ENCODE measurements at places on chromosomes 11 and 22.

DNA sequence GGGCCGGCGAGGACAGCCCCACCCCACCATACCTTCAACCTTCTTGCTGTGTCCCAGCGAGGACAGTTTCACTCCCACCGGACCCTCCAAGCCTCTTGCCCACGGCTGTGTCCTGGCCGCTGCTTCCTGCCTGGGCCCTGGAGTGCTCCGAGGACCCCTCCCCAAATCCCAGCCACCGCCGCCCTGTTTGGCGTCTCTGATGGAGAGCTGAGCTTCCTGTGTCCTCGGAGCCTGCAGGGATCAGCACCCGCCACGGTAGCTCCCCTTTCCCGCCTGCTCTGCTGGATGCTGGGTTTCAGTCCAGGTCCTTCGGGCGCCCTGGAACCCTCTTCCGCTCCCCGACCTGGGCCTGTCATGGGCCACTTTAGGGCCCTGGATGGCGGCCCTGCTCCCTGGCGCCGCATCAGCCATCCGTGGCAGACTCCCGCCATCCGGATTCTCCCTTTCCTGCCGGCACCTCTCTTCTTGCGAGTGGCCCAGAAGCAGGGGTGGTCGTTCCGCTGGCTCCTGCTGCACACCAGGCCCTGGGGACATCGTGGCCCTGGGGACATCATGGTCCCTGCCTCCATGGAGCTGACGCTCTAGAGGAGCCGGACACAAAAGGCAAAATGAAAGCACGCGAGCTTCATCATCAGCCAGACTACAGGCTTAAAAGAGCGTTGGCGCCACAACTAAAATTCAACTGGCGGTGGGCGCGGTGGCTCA lies 34.3 kb upstream of the GAL start:
- DNase-seq: no peak

GRCh38 chr11:128417607-128418324 lies 169.6 kb downstream of the ETS1 start:
- DNase-seq: no peak

GRCh38 chr11:117412653-117413275 lies 85.1 kb downstream of the CEP164 start:
- DNase-seq: no peak

DNA sequence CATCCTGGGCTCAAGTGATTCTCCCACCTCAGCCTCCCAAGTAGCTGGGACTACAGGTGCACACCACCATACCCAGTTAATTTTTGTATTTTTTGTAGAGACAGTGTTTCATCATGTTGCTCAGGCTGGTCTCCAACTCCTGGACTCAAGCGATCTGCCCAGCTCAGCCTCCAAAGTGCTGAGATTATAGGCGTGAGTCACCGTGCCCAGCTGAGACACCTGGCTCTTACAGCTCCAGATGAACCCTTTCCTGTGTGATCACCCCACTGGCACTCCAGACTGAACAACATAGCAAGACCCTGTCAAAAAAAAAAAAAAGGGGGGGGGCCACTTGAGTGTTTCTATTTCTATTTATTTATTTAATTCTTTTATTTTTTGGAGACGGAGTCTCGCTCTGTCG lies 1.0 kb upstream of the ADSL start:
- no peak for DNase-seq

DNA sequence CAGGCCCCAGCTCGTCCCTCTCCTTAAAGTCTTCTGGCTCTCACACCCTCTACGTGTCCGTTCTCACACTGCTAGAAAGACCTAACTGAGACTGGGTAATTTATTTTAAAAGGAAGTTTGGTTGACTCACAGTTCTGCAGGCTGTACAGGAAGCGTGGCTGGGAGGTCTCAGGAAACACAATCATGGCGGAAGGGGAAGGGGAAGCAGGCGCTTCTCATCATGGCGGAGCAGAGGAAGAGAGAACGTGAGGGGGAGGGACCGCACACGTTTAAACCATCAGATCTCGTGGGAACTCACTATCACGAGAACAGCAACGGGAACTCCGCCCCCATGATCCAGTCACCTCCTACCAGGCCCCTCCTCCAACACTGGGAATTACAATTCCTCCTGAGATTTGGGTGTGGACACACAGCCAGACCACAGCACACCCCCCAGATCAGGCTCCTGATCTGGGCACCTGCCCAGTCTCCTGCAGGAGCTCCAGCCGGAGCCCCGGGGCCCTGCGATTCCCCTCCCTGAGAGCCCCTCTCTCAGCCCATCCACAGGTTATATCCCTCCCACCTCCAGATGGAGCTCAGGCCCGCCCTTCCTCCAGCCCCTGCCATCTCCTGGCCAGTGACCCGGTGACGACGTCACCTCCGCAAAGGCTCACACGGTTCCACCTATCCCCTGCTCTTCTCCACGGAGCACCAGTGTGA lies 170.2 kb downstream of the BRD1 start:
- DNase-seq: no peak

DNA sequence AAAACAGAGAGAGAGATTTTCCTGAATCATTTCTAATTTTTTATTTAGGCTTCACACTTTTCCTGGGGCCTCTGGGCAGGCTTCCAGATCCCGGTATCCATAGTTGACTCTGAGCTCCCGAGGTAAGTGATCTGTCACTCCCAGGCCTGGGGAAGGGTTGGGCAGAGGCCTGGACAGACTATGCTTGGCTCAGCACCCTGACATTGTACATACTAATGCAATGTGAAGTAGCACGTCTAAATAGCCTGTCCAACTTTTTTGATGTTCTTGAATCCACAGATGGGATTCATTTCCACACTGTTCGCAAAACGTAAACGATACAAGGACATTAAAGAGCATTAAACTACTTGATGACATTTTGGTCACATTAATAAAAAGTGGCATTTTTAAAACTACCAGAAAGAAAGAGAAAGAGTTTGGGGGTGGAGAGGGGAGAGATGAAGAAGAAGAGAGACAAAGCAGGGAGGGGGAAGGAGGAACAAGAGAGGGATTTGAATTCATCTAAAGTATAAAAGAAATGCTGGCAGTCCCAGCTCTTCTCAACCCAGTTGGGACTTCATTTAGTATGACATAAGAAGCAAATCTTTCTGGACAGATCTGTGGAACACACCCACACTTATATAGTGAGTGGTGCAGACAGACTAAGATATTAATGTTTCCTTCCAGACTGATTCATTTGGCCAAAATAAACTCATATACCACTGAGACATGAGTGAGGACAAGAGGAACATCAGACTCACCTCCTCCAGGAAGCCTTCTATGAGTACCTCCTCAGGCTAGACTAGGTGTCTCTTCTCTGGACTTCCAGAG lies 514.2 kb downstream of the SOX6 start:
- no peak for DNase-seq

DNA sequence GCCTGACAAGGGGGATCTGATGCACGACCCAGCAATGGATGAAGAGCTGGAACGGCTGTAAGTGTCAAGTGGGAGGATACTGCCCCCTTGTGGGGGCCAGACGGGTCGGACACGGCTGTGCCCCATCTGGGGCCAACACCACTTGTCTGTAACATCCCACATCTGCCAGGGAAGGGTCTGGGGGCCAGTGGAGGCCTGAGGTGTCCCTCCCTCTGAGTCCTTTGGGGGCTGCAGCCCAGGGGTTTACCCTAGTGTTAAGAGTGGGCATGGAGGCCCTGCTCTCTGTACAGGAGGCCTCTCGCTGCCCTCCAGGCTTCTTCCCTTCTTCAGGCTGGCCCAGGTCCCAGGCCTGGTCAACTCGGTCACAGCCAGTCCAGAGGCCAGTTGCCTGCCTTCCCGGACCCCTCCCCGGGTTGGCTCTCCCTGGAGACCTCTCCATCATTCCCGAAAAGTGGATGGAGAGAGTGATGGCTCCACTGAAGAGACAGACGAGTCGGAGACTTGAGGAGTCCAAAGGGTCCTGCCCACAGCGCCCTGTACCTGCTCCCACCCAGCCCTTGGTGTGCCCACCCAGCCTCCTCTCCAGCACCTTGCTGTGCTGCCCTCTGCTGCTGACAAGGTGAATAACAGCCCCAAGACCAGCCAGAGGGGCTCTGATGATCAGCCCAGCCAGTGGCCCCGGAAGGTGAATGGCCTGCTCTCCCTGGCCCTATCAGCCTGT lies 15.4 kb downstream of the ARFGAP2 start:
- no peak for DNase-seq

DNA sequence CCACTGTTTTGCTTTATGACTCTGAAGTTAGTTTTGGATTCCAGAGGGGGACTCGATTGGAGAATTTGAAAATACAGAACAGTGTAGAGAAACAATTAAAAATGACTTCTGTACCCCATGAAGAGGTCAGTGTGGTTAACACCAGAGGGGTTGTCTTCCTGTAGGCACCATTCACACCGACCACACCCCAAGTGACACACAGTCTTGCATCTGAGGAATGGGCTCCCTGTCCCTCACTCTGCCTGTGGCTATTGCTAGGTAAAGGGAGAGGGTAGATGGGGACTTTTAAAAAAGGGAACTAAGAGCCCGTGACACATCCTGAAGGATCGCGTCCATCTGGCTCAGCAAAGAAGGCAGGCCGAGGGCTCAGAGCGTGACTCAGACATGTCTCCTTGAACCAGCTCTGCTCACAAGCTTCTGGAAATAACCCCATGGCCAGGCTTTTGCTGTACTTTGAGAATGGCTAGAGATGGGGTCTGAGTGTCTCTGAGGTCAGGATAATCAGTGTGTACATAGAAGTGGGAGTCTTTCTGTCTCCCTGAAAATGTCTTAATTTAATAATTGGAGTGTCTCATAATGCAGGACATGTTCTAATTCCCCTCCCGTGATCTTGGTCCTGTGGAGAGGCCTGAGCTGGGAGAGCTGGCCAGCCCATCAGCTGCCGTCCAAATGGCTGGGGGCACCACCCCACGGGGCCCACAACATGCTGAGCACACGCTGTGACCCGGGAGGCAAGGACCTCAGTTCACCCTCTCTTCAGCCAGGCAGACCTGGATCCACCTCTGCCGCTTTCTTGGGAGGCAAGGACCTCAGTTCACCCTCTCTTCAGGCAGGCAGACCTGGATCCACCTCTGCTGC lies 39.3 kb downstream of the SGSM1 start:
- DNase-seq: no peak

DNA sequence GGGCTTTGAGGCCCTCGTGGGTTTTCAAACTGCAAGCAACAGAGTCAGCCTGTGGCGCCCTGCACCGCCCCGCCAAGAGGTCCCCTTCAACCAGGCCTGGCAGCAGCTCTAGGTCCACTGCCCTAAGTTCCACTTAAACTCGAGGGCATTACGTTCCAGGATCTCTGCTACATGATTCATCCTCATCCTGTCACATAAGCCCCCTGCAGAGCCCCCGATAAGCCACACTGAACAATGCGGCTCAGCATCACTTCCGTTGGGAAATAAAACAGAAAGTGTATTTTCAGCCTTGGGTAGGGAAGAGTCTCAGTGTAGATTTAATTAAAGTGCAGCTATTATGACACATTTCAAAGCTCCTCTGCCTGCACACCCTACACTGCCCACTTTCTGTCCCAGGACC lies 24.6 kb downstream of the SULT4A1 start:
- no peak for DNase-seq

- no peak for DNase-seq
These were observed 233.7 kb upstream of the CADM1 start for GRCh38 chr11:115737875-115738274.

DNA sequence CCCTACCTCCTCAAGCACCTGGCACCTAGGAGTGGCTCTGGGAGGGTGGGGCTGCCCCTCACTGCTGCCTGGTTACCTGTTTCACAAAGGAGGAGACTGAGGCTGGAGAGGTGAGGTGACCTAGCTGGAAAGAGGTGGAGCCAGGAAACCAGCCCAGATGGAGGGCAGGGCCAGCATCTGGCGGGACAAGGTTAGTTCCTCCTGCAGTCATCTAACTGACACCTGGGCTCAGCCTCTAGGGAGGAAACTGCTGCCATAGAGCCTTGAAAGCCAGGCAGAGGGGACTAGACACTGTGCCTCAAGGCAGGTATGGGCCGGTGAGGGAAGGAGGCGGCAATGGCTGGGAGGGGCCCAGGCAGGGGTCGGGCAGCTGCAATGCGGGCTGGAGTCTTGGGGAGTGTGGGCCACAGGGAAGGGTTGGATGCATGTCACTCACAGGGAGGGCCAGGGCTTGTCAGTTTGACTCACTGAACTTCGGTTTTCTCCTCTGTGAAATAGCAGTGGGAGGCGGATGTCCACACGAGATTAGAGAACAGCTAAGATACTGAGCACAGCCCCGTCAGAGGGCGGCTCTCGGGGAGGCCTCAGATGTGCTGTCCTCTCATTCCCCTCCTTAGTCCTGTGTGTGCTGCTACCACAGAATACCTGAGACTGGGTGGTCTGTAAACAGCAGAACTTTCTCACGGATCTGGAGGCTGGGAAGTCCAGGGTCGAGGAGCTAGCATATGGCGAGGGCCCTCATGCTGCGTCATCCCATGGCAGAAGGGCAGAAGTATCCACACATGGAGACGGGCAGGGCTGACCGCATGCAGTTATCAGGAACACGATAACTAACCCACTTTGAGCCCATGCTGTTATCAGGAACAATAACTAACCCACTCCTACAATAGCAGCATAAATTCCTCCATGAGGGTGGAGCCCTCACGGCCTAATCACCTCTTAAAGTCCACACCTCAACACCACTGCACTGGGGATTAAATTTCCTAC lies 16.1 kb downstream of the MGAT3 start:
- no peak for DNase-seq

GRCh38 chr11:130088919-130089673 lies 19.4 kb downstream of the APLP2 start:
- no peak for DNase-seq

DNA sequence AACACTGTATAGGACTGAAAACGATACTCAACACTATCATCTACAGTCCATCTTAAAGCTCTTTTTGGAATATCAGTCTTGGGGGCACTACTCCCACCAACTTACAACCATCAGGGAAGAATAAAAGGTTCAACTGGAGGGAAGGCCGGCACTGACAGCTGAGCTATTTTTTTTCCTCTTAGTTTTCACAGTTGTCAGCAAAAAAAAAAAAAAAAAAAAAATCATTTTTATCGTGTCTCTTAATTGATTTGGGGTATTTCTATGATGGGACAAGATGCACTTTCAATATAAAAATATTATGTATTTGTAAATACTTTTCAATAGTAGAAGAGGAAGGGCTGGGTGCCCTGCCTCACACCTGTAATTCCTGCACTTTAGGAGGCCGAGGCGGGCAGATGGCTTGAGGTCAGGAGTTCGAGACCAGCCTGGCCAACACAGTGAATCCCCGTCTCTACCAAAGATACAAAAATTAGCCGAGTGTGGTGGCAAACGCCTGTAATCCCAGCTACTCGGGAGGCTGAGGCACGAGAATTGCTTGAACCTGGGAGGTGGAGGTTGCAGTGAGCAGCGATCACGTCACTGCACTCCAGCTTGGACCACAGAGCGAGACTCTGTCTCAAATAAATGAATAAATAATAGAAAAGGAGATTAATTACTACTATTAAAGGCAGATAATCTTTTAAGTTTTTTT lies 1.5 kb downstream of the KIF18A start:
- DNase-seq: no peak

Measured in cortex of kidney (tissue), 1 donor.